ENCODE measurements at places on chromosomes 11 and 22. TPM values are rescaled to one million over a fixed set of nuclear protein-coding genes. Genes with fewer than 3 reads are reported as not detected.

Gene ELMOD1
- polyA plus RNA-seq, result not detected

GRCh38 chr11:4191031-4191571 lies 96.5 kb downstream of the RRM1 start:
- H3K4me3 ChIP-seq, result no peak overlapping the region
- no peaks in the 10 kb centered on the region for H3K36me3 ChIP-seq
- H3K27me3 ChIP-seq, result peaks cover 12% of the 10 kb centered on the region
- no peak overlapping the region for H3K27ac ChIP-seq

DNA sequence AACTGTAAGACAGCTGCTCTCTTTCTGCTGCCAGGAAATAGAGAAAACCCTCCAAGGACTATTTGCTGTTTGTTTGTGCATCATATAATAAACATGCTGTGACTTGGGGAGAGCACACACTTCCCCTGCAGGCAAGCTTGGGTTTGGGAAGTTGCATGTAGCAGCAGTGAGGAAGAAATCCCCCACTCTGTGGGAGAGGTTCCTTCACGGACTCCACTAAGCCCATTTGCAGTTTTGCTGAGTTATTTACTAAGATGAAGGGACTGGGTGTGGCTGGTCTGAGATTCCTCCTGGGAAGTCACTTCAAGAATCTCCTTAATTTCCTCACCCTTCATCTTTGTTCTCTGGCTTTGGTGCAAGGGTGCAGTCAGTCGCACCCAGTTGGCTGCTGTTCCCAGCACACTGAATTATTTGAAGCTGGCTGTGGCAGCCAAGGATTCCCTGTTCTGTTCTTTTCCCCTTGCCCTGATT lies 104.9 kb downstream of the ARFGAP2 start:
- DNase-seq, result no peak
- H3K27ac ChIP-seq, result no peak overlapping the region
- H3K36me3 ChIP-seq, result no peaks in the 10 kb centered on the region
- no peaks in the 10 kb centered on the region for H3K27me3 ChIP-seq
- no peak overlapping the region for H3K4me3 ChIP-seq

Gene HORMAD2
- polyA plus RNA-seq, result not detected

Gene UBE2L3
- 115 TPM for polyA plus RNA-seq

DNA sequence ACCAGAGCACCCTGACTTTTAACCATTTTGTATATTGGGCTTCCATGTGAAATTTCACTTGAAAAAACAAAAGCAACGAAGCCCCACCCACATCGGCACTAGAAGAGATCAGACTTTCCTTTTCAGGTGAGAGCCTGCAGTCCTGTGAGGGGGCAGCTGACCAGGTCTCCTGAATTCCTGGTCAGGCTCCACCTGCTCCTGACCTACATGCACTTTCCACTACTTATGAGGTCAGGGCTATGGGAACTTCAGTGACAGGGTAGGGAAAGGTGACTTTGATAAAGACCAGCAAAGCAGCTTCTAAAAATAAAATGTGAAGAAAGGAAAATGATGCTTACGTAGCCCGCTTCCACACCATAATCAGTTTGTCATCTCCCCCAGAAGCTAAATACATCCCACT lies 24.7 kb downstream of the HIRA start:
- DNase-seq, result no peak
- H3K4me1 ChIP-seq, result peaks cover 18% of the 10 kb centered on the region
- peaks cover 8% of the 10 kb centered on the region for H3K36me3 ChIP-seq
- peak overlapping the region; percentile 44 for H3K27ac ChIP-seq
- H3K4me3 ChIP-seq, result no peak overlapping the region

GRCh38 chr11:13699870-13700269 lies 31.4 kb downstream of the FAR1 start:
- H3K4me1 ChIP-seq, result no peaks in the 10 kb centered on the region
- peaks cover 12% of the 10 kb centered on the region for H3K36me3 ChIP-seq
- no peak for DNase-seq
- no peaks in the 10 kb centered on the region for H3K27me3 ChIP-seq
- no peak overlapping the region for H3K4me3 ChIP-seq
- H3K27ac ChIP-seq, result no peak overlapping the region

Gene FGF4
- polyA plus RNA-seq, result not detected

GRCh38 chr11:34356576-34356912 lies 1.3 kb downstream of the ABTB2 start:
- H3K4me1 ChIP-seq, result peaks cover 23% of the 10 kb centered on the region
- no peaks in the 10 kb centered on the region for H3K36me3 ChIP-seq
- no peak overlapping the region for H3K27ac ChIP-seq
- no peak for DNase-seq

GRCh38 chr11:12240677-12241076 lies 130.3 kb downstream of the MICAL2 start:
- H3K4me1 ChIP-seq, result peaks cover 15% of the 10 kb centered on the region
- peaks cover 31% of the 10 kb centered on the region for H3K36me3 ChIP-seq
- no peak for DNase-seq
- H3K27me3 ChIP-seq, result peaks cover 7% of the 10 kb centered on the region
- H3K4me3 ChIP-seq, result no peak overlapping the region
- no peak overlapping the region for H3K27ac ChIP-seq

DNA sequence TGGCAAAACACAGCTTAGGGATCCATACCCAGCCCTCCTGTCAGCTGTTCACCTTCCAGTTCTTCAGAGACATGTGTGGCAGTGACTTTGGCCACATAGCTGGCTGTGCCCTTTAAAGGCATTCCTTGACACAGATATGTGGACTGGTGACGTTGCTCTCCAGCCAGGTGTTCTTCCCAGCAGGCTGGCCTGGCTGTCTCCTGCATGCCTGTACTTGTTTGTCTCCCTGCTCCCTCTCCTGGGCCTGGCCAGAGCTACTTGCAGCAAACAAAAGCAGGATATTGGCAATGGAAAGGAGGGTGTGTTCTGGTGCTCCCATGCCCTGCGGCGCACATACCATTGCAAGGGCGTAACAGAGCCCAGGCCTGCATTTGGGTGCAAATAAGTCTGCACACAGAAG lies 38.3 kb downstream of the PIK3IP1 start:
- H3K27me3 ChIP-seq, result no peaks in the 10 kb centered on the region
- no peak for DNase-seq
- H3K36me3 ChIP-seq, result no peaks in the 10 kb centered on the region
- no peak overlapping the region for H3K4me3 ChIP-seq
- H3K4me1 ChIP-seq, result peaks cover 4% of the 10 kb centered on the region

Gene BTG4
- not detected for polyA plus RNA-seq

DNA sequence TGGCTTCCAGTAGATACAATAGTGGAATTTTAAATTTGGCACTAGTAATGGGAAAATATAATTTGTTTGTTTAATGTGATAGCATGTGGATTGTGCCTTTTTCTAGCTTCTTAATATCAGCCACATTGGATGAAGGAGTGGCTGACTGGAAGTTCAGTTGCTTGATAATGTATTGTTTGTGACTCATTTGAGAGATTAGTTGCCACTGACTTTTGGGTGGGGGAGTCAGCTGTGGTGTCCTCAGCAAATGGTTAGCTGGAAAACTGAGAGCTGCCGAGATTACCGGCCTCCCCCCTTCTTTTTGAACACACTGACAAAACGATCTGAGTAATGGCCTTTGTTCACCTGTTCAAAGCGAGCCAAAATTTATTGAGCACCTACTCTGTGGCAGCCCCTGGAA lies 5.5 kb downstream of the JAM3 start:
- no peak overlapping the region for H3K4me3 ChIP-seq
- peaks cover 20% of the 10 kb centered on the region for H3K27me3 ChIP-seq
- DNase-seq, result no peak
- H3K4me1 ChIP-seq, result no peaks in the 10 kb centered on the region

GRCh38 chr11:119511614-119512306 lies 88.8 kb upstream of the THY1 start:
- H3K4me1 ChIP-seq, result no peaks in the 10 kb centered on the region
- no peaks in the 10 kb centered on the region for H3K36me3 ChIP-seq
- no peak for DNase-seq
- no peak overlapping the region for H3K27ac ChIP-seq
- H3K27me3 ChIP-seq, result peaks cover 5% of the 10 kb centered on the region
- H3K4me3 ChIP-seq, result no peak overlapping the region

Gene MS4A14
- polyA plus RNA-seq, result not detected

Gene VSIG10L2
- not detected for polyA plus RNA-seq

Gene CDC42EP2
- polyA plus RNA-seq, result not detected

DNA sequence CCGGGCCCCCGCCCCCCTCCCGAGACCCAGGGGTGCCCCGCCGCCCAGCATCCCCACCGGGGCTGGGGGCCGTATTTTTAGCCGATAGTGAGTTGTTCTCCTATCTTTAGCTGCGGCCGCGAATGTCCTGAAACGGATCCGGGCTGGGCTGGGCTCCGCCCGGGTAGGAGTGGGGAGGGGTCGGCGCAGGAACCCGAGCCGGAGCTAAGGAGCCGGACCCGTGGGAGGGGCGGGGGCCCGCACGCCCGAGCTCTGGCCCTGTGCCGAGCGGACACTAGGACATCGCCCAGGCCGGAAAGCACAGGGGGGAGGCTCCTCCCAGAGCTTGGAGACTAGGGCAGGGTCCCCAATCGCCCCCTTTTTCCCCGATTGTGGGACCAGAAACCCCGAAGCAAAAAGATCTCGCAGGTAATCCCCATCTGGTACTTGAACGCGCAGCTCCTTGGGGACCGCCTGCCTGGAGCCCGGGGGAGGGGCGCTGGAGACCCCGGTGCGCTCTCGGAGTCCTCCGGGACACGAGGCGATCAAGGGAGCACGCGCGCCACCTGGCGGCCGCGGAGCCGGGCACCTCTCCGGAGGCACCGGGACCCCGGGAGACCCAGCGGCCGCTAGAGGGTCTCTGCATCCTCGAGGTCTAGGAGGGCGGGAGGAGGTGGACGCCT lies 669 bp downstream of the CDC42EP2 start:
- peak overlapping the region; percentile 73 for H3K4me3 ChIP-seq
- H3K36me3 ChIP-seq, result no peaks in the 10 kb centered on the region
- peaks cover 7% of the 10 kb centered on the region for H3K4me1 ChIP-seq

GRCh38 chr11:57357856-57358255 lies 19.7 kb downstream of the P2RX3 start:
- H3K4me3 ChIP-seq, result no peak overlapping the region
- no peak overlapping the region for H3K27ac ChIP-seq
- H3K36me3 ChIP-seq, result no peaks in the 10 kb centered on the region
- H3K4me1 ChIP-seq, result peaks cover 9% of the 10 kb centered on the region
- no peak for DNase-seq

DNA sequence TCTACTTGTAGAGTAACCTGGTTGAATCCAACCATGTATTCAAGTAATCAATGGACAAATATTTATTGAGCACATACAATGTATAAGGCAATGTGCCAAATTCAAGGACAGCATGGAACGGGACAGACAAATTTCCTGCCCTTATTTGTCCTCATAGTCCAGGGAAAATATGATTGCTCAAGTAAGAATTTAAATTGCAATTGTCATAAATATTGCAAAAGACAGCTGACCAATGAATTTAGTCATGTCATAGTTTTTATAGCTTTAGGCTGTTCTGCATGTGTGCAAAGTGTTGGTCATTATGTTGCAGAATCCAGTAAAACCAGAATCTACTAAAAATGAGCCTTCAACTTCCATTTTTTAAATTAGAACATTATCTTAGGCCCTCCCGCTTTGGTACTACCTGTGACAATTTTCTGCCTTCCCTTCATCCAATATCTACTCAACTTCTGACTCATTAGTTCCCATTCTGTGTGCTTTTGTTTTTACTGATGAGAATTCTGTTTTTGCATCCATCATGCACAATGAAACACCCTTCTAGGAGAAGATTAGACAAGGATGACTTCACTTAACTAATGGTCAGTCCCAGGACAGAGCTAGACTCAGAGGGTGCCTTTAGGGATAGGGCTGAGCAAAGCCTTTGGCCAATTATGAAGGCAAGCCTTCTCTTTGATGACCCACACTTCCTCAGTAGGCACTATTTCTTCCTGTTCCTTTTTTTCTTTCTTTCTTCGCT lies 45.8 kb upstream of the FIBIN start:
- H3K4me1 ChIP-seq, result no peaks in the 10 kb centered on the region
- no peak overlapping the region for H3K4me3 ChIP-seq
- no peaks in the 10 kb centered on the region for H3K36me3 ChIP-seq
- H3K27ac ChIP-seq, result no peak overlapping the region
- no peak for DNase-seq
- H3K27me3 ChIP-seq, result peaks cover 2% of the 10 kb centered on the region

Gene DNAJB7
- polyA plus RNA-seq, result 0.21 TPM

DNA sequence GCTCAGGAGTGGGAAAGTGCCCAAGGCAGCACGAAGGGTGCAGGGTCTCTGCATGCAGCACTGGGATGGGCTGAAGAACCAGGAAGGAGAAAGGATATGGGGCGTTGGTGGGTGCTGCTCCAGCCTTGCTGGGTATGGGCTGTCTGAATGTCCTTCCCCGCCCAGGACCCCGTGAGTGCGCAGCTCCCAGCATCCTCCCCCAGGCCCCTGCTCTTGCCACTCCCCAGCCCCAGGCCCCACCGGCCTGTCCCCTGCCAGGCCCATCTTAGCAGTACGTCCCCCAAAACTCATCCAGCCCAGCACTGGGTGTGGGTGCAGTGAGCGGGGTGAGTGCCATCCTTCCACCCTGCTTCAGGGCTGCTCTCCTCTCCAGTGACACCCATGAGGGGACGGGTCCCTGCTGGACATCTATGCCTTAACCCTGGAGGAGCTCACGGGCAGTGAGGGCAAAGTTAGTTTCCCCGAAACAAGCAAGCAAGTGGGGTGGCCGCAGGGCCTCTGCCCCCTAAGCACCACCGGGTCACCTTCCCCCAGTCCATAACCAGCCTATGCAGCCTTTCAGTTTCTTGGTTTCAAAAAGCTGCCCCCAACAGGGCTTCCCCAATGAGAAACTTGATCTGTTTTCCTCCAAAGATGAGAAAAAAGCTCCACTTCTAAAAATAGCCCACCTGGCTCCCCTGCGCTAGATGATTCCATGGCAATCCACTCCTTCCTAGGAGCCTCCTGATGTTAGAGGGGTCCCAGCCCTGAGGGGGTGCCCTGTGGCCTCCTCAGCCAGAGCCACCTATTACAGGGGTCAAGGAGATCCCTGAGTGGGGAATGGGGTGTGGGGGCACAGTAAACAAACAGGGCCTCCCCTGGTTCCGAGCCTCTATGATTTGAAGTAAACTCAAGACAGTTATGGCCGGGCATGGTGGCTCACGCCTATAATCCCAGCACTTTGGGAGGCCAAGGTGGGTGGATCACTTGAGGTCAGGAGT lies 103.8 kb downstream of the MORC2 start:
- no peaks in the 10 kb centered on the region for H3K27me3 ChIP-seq
- no peaks in the 10 kb centered on the region for H3K4me1 ChIP-seq
- DNase-seq, result no peak
- no peaks in the 10 kb centered on the region for H3K36me3 ChIP-seq

GRCh38 chr22:21961127-21961867 lies 8.6 kb upstream of the PPM1F start:
- no peak overlapping the region for H3K4me3 ChIP-seq
- H3K27ac ChIP-seq, result no peak overlapping the region
- H3K36me3 ChIP-seq, result peaks cover 19% of the 10 kb centered on the region
- H3K4me1 ChIP-seq, result no peaks in the 10 kb centered on the region
- H3K27me3 ChIP-seq, result peaks cover 5% of the 10 kb centered on the region

Gene IL17REL
- not detected for polyA plus RNA-seq

DNA sequence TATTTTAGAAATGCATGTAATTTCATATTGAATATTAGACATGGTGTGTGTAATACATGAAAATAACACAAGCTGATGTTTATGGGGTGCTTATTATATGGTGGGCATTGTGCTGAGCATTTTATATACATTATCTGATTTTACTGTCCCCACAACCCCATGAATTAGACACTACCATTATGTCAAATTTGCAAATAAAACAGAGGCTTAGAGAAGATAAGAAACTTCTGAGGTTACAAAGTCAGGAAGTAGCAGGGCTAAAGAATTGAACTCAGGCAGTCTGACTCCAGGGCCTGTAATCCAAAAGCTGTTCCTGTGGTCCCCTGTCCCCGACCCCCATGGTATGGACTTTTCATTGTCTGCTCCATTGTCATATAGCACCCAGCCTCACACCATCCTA lies 49.4 kb upstream of the NAV2 start:
- H3K27ac ChIP-seq, result no peak overlapping the region
- H3K36me3 ChIP-seq, result no peaks in the 10 kb centered on the region
- H3K4me1 ChIP-seq, result peaks cover 5% of the 10 kb centered on the region
- H3K27me3 ChIP-seq, result peaks cover 2% of the 10 kb centered on the region
- H3K4me3 ChIP-seq, result no peak overlapping the region
